SJCRH30 (cell line): ENCODE measurements at places on chromosomes 4 and X. TPM values are rescaled to one million over a fixed set of nuclear protein-coding genes. Genes with fewer than 3 reads are reported as not detected.

CXCL1 gene
- 0.23 TPM in 1 of 2 replicates, not detected in the other for total RNA-seq

- DNase-seq = no peak
Measured at GRCh38 chrX:37896511-37896890, 49.1 kb upstream of the DYNLT3 start.

DNA sequence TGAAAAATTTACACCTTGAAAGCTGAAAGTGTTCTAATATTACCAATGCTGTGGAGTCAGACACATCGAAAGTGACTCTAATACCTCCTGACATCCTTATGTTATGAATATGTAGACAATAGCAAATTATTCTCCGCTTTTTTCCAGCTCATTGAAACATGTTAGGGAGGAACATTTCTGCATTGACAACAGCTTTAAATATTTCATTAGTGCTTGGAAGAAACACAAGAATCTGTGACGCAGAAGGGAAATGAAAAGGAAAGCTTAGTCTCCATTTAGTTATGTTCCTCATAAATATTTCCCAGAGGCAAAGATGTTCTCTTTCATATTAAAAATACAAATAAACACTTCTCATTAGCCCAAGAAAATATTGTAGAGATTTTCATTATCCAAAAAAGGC is 55.8 kb upstream of the CD99 start:
- no peak for DNase-seq

ZAR1 gene
- total RNA-seq = 0.10 TPM in 1 of 2 replicates, not detected in the other

GRCh38 chr4:6465955-6466354 is 6.5 kb downstream of the PPP2R2C start:
- no peak for DNase-seq

TACR3 gene
- 5.3 and 5.9 TPM in 2 replicates for total RNA-seq

CPZ gene
- total RNA-seq = 47.1 and 53.7 TPM in 2 replicates

RTL3 gene
- 0.05 TPM in 1 of 2 replicates, not detected in the other for total RNA-seq

DNA sequence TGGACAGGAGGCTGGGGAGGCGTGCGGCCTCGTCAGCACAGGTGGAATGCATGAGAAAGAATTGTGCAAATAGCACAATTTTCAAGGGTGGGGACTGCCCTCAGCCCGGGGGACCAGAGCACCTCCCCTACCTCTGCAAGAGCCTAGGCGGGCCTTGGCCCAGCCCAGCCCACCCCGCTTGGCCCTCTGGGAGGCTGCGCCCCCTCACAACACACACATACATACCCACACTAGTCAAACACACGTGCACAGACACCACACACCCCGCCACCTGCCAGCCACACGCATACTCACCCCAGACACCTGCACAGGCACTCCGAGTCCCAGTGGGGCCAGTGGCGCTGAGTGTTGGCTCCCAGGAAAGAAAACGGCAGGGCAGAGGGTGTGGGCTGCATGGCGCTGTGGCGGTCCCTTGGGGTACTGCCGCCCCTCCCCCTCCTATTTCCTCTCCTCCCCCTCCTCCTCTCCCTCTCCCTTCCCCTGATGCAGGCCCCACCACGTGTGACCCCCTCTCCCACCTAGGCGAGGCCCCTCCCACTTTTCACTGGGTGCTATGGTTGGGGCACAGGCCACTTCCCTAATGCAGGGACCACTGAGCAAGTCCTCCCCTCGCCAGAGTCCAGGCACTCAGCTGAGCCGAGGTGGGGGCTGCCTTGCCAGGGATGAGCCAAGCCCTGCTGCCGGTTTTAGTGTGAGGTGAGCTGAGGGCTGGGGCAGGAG is 84.5 kb downstream of the FAM53A start:
- no peak for DNase-seq

- DNase-seq = no peak
Measured at GRCh38 chrX:71224098-71224708, 1.2 kb downstream of the GJB1 start.

- no peak for DNase-seq
Measured at GRCh38 chr4:139672215-139672614, 6.6 kb downstream of the MGST2 start.

GRCh38 chrX:112822892-112823291 is 17.7 kb downstream of the AMOT start:
- DNase-seq = no peak

LPAR4 gene
- total RNA-seq = 11.7 and 14.3 TPM in 2 replicates

ARHGAP36 gene
- not detected in 2 replicates for total RNA-seq

PPBP gene
- not detected in 2 replicates for total RNA-seq

DNA sequence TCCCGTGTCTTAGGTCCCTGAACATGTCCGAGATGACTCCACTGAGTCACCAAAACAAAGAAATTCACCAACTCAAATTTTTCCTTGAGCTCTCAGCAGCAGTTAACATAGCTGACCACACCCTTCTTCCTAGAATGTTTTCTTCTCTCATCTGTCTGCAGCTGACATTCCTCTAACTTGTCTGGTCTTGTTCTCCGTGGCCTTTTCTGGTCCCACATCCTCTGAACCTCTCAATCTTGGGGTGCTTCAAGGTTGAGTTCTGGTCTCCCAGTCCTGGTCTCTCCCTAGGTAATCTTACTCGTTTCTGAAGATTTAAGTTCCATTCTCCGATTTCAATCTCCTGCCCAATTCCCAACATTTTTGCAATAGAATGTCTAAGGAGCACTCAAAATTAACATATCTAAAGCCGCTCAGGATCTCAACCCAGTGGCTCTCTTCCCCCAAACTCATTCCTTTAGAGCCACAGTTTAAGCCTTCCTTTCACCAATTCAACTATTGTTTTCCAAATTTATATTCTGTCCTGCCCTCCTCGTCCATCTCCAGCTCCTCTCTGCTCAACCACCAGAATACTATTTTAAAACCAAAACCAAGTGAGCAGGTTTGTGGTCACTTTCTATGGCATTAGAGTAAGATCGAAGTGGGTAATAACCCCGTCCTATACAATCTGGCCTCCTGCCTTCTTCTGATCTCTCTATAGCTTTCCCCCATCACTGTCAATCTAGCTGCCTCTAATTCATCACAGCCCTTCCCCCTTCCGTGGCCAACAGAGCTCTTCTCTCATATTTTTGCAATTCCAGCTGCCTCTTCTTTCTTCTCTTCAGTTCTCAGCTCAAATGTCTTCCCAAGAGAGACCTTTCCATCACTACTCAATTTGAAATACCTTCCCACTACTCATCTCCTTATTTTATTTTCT is 1.2 kb downstream of the TRIML2 start:
- no peak for DNase-seq

SLIT2 gene
- 0.77 and 2.3 TPM in 2 replicates for total RNA-seq

LUZP4 gene
- not detected in 2 replicates for total RNA-seq

DNA sequence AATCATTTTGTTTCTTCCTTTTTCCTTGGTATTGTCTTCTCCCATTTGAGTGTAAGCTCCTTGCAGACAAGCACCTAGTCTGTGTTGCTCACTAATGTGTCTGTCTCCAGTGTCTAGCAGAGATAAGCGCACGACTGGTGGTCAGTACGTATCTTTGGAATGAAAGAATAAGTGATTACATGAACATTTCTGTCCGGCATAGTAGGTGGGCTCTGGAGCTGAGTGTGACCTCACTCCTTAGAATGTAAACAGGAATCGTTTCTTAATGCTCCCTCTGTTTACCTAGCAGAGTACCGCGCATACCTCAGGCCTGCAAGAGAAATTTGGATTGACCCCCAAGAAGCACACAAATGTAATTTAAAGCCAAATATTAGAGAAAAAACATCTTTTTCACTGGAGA is 235.4 kb downstream of the MAML3 start:
- DNase-seq = no peak

DNA sequence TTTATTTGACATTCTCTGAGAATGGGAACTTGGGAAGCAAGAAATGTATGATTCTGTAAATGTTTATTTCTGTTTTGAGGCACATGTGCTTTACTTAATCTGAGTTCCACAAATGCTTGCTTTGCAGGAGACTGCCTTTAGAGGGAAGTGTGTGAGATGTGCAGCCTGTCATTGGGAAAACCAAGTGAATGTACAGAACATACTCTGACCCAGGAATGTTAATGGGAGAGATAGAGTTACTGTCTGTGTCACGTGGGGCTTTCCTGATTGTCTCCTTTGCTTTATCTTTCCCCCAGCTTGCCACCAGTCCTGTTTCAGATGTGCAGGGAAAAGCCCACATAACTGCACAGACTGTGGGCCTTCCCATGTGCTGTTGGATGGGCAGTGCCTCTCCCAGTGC is 218.6 kb upstream of the ANXA3 start:
- DNase-seq = no peak

DNA sequence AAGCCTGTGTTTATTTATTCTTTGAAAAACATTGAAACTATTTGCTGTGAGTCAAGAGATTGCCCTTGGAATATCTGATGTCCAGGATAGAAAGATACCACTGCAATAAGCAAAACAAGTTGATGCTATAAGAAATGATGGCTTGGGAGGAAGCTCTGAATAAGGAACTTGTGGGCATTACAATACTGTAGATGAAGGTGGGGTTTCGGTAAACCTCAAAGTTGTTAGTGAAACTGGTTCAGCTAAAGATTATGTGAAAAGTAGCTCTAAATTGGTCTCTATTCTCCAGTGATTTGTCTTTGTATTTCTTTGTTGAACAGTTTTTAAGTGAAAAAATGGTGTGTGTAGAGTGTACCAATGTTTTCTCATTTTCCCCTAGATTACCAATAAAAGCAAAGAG is 128.7 kb downstream of the AKAP4 start:
- DNase-seq = no peak

DNA sequence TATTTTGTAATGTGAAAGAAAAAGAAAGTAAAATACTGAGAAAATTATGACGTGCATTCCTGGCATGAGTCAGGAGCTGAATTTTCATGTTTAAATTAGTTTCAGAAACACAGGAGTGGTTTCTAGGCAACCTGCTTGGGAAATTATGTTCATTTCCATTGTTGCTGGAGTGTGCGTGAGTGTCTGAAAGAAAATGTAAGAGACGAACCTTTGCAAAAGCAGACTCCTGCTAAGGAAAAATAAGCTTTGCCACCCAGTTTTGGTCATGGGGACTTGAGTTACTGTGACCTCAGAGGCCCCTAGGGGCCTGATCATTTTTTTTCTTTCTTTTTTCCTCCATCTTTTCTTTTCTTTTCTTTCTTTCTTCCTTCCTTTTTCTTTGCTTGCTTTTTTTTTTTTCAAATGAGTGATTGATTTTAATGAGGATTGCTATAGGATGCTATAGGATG is 18.8 kb upstream of the CHRNA9 start:
- DNase-seq = no peak

- DNase-seq = peak; percentile 27
Measured at GRCh38 chrX:130170752-130171445, 863 bp upstream of the RAB33A start.

HNRNPH2 gene
- 82.4 and 83.3 TPM in 2 replicates for total RNA-seq

GIMD1 gene
- total RNA-seq = not detected in 2 replicates

XKRX gene
- 0.15 and 0.34 TPM in 2 replicates for total RNA-seq

DNA sequence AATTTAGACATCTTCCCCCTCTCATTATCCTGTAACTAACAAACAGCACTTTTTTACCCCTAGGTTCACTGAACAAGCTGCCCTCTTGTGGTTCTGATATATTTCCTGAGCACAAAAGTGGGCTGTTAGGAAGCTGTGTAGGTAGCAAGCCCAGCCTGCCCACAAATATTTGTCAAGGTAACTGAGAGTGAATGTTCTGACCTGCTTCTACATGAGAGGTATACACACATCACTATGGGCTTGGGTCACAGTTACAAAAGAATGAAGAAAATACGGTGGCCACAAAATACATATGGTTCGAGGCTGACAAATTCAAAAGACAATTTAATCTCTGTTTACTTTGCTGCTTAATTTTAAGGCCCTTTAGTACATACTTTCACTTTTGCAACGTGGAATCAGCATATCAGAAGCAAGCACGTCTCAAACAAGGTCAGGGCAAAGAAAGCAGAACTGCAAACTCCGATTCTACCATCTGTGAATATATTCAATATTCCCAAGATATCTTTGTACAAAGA is 78.7 kb downstream of the RBM47 start:
- DNase-seq = no peak

RBM46 gene
- total RNA-seq = not detected in 2 replicates

- DNase-seq = no peak
Measured at GRCh38 chrX:129781134-129781672, 1.5 kb downstream of the SASH3 start.

- no peak for DNase-seq
Measured at GRCh38 chrX:11097933-11098332, 13.2 kb upstream of the HCCS start.

GRCh38 chr4:179755322-179755721 is 2313.1 kb upstream of the AGA start:
- no peak for DNase-seq

GRCh38 chr4:141473026-141473540 is 163.3 kb upstream of the IL15 start:
- no peak for DNase-seq

DCLK2 gene
- total RNA-seq = 5.2 and 5.7 TPM in 2 replicates

TLR1 gene
- total RNA-seq = 0.53 and 0.61 TPM in 2 replicates

SRPK3 gene
- total RNA-seq = 17.9 and 33.6 TPM in 2 replicates

DNA sequence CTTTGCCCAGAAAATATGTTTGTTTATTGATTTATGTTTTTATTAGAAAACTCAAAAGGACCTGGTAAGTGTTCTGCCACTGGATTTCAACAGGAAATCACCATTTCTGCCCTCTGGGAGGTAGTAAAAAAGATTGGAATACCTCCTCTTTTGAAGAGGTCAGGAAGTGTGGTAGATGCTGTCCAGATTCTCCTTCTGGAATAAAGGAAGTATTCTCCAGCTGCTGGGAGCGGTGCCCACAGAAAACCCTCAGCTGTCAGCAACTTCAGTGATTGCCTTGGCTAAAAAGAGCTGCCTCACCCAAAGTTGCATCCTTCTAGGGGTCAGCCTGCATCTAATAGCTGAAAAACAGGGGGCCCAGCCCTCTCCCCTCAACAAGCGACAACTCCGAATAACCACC is 13.8 kb upstream of the ZNF674 start:
- peak; percentile 6 for DNase-seq
